ENCODE measurements at places on chromosomes 7 and 10. TPM values are rescaled to one million over a fixed set of nuclear protein-coding genes. Genes with fewer than 3 reads are reported as not detected.

The AZGP1 gene
- not detected for total RNA-seq

The TACC2 gene
- total RNA-seq: 23.9 TPM

The RPA3 gene
- total RNA-seq: 33.7 TPM

DNA sequence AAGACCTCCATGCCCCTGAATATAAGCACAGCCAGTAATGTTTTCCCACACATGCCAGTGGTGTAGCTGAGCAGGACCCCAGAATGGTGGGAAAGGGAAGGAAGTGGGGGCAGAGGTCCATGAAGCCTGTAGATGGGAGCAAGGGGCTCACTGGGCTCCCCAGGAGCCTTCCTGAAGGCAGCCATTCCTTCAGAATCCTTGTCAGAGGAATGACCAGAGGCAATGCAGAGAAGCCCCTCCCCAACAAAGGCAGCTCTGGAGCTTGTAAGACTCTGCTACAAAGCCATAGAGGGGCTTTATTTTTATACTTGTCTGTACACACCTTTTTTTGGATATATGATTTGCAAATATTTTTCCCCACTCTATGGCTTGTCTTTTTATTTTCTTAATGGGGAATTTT lies 165.0 kb upstream of the TCF7L2 start:
- no peak for DNase-seq

GRCh38 chr7:7201578-7202374 lies 19.4 kb downstream of the C1GALT1 start:
- DNase-seq: no peak

DNA sequence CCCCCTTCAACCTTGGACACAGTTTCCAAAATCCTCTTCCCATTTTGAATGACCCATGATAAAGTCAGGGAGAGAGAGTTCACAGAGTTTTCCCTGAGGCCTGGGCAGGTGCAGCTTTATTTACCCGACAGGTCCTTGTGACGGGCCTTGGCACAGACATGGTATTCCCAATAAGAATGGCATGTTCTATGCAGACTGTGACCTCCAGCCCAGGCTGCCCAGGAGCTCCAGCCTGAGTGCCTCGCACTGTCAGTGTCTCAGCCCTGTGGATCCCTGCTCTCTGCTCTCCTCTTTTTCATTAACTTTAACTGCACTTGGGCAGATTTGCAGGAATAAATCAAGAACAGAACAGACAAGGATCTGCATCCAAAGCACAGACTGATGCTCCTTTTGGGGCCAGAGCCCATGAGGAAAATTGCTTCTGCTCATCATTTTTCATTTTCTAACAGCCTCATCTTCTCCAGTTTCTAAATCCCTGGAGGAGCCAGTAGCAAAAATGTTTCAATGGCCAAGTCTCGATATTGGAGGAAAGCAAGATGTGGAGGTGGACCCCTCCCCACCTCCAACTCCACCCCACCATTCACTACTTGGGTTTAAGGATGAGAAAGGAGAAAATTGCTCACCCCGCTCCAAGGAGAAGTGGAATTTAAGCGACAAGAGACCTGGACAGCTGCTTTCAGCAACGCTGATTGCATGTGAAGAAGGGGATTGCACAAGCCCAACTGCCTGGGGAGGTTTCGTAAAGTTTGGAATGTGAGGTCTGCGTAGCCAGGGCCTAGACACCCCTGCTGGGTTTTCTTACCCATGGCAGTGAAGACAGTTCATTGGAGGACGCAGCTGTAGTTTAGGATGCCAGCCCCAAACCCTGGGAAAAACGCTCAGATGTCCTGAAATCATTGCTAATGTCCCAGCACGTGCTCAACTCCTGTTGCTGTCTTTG lies 225.9 kb downstream of the WDR11 start:
- no peak for DNase-seq

GRCh38 chr10:51896849-51897248 lies 197.5 kb upstream of the CSTF2T start:
- no peak for DNase-seq

GRCh38 chr10:132407243-132407746 lies 10.3 kb downstream of the PWWP2B start:
- no peak for DNase-seq
